ENCODE measurements at places on chromosomes 4 and X.

DNA sequence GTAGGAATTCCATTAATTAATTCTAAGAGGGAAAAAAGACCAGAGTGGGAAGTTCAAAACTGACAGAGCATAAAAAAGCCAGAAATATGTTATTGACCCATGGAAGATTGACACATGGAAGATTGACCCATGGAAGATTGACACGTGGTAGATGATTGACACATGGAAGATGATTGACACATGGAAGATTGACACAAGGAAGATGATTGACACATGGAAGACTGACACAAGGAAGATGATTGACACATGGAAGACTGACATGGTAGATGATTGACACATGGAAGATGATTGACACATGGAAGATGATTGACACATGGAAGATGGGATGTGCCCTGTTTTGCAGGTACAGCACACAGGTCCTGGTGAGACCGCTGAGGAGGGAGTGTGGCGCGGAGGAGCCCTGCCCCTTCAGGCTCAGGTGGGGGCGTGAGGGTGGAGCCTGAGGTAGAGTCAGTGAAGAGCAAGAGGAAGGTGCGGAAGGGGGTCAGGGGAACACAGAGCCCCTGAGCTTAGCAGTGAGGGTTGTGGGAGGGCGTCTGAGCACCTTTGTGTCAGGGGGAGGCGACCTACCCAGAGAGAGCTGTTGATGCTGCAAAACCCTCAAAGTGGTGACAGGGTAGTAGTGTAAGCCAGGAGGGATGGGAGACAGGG is 15.8 kb upstream of the PDE6B start:
- DNase-seq = no peak

- no peak for DNase-seq
Observed at GRCh38 chrX:11185861-11186260, 74.7 kb downstream of the HCCS start.

- no peak for DNase-seq
Observed at GRCh38 chrX:39814391-39814790, 283.4 kb downstream of the BCOR start.

GRCh38 chr4:72463724-72464123 is 105.3 kb downstream of the ADAMTS3 start:
- DNase-seq = no peak

DNA sequence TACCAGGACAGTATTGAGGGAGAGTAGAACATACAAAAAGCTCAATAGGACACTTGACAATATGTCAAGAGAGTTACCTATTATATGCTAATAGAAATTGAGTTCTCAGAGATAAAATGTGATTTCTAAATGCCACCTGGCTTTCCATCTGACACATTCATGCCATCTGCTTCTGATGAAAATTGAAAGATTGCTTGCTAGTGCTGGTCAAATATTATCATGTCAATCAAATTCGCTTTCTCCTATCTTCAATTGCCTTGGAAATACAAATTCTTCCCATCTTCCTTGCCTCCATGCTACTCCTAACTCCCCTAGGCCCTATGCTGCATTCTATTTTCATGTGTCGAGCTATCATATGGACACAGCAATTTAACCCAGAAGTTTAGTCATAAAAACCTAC is 1076.9 kb downstream of the ARAP2 start:
- no peak for DNase-seq

DNA sequence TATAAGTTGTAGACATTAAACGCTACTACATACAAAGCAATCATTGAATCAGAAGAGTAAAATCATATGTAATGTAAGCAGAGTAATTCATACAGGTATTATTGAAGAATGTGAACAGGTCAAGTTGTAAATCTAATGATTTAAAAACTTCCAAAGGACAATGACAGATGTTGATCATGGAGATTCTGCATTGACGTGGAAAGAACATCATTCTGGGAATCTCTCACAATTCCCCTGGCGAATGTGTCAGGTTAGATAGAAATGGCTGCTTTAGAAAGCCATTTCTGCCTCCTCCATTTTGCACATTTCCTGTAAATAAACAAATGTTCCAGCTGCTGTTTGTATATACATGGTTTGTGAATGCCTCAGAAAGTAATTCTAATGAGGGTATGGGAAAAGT is 719.4 kb downstream of the ADGRL3 start:
- DNase-seq = no peak

DNA sequence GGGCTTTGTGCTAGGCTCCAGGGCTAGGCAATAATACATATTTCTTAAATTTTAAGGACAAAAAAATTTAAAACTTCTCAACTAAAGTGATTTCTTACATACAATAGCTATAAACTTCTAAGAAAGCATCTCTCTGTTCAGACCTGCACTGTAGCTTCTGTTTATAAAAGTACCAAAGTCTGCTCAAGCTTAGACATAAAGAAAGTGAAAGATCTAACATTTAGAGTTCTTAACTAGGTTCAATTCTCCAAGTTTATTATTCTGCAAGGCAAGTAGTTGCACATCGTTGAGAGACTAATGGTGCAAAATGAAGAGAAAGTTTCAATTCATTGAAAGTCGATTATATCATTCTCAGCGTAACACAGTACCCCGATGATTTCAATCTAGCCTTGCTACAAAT is 857.4 kb upstream of the HTR2C start:
- DNase-seq = no peak

GRCh38 chr4:1212546-1213335 is 36.2 kb downstream of the CTBP1 start:
- DNase-seq = no peak

GRCh38 chr4:15894921-15895916 is 43.3 kb downstream of the FGFBP1 start:
- DNase-seq = no peak

DNA sequence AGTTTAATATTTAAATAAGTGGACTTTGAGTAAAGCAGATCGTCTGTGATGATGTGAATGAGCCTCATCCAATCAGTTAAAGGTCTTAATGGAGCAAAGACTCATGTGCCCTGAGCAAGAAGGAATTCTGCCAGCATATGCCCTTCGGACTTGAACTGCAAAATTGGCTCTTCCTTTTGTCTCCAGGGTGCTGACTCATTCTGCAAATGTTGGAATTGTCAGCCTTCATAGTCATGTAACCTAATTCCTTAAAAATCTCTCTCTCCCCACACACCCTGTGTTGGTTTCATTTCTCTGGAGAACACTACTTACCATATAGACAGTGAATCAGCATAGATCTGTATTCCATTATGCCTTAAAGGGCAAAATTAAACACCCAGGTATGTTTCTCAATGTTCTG is 609.8 kb upstream of the GALNTL6 start:
- no peak for DNase-seq

DNA sequence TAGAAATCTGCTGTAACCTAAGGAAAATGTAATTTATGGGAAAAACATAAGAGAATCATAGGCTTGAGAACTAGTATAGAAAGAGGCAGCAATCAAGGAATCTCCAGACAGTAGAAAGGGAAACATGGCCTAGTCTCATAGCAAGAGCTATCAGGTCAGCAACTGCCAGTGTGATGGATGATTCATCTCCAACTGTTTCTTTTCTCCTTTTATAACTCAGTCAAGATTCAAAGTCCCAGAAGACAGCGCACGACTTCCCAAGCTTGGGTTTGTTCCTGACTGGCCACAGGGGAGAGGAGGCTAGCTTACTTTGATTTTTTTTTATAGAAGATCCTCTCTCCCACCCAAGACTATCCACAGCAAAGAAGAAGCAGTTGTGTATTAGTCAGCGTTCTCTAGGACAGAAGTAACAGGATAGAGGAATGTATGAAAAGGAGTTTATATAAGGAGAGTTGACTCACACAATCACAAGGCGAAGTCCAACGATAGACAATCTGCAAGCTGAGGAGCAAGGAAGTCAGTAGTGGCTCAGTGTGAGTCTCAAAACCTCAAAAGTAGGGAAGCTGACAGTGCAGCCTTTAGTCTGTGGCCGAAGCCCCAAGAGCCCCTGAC is 181.5 kb downstream of the GC start:
- no peak for DNase-seq

- DNase-seq = no peak
Observed at GRCh38 chr4:139559687-139560086, 3.7 kb upstream of the SETD7 start.

DNA sequence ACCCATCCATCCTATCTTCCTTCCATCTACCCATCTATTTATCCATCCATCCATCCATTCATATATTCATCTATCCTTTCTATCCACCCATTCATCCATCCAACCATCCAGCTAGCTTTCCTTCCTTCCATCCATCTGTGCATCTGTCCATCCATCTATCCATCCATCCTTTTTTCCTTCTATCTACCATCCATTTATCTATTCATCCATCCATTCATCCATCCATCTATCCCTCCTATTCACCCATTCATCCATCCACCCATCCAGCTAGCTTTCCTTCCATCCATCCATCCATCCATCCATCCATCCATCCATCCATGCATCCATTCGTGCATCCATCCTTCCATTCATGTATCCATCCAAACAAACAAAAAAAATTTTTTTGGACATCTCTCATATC is 118.8 kb downstream of the PSAPL1 start:
- DNase-seq = no peak

DNA sequence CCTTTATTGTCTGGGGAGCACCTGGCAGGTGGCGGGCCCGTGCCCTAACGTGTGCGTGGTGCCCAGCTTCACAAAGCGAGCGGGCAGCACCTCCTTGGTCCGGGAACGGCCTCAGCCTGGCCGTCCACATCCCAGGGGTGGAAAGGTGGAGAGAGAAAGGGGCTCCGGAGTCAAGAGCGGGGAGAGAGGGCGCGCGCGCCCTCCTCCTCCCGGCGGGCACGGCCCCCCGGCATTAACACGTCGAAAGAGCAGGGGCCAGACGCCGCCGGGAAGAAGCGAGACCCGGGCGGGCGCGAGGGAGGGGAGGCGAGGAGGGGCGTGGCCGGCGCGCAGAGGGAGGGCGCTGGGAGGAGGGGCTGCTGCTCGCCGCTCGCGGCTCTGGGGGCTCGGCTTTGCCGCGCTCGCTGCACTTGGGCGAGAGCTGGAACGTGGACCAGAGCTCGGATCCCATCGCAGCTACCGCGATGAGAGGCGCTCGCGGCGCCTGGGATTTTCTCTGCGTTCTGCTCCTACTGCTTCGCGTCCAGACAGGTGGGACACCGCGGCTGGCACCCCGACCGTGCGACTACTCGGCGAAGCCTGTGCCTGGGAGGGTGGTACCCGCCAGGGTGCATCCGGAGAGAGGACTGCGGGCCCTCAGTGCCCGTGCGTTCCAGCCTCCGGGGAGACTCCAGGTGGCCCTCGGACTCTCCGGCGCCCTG is at the start of gene KIT:
Gene KIT (plus strand): TSS at position 407 of the 701 bp plus-strand sequence. CDS start 58 bp downstream, at position 465.
- no peak for DNase-seq

GRCh38 chrX:11196476-11196875 is 85.3 kb downstream of the HCCS start:
- DNase-seq = no peak

- no peak for DNase-seq
Observed at GRCh38 chr4:14196131-14196530, 568.6 kb upstream of the BOD1L1 start.

DNA sequence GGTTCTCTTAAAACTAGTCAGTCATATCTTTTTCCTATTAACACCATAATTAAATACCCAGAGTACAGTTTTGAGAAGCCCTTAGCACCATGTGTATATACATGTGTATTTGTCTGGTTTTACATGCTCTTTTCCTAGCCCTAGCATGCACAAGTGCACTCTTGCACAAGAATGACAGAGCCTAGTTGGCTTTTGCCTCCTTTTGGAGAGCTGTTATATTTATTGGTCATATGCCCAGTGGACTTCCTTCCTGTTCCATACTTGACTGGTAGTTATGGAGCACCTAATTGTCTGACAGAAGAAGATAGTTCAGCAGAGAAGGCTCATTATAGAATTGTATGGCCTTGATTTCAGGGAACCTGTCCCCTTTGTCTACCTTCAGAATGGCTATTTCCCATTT is 155.6 kb downstream of the ARX start:
- no peak for DNase-seq

DNA sequence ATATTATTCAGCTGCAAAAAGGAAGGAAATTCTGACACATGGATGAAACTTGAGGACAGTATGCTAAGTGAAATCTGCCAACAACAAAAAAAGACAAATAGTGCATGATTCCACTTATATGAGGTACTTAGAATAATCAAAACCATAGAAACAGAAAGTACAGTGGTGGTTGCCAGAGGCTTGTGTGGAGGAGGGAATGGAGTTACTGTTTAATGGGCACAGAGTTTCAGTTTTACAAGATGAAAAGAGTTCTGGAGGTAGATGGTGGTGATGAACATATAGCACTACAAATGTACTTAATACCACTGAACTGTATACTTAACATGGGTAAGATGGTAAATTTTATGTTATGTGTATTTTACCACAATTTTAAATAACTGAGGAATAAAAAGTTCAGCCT is 212.0 kb upstream of the KLF3 start:
- no peak for DNase-seq

DNA sequence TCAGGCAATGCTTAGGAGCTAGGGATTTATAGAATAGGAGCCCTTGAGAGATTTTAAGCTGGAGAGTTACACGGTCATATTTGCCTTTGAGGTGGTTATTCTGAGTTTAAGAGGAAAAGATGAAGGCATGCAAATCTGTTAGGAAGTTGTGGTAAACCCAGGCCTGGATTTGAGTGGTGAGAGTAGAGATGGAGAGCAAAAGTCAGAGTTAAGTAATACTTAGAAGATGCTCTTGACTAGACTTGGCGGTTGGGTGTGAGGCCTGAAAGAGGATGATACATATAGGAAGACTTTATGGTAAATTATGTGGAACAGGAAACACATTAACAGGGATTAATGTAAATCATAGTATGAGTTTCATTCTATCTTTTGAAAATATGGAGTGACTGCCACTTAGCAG is 136.0 kb upstream of the ARX start:
- no peak for DNase-seq

- no peak for DNase-seq
Observed at GRCh38 chrX:27555514-27555913, 34.6 kb upstream of the DCAF8L2 start.

DNA sequence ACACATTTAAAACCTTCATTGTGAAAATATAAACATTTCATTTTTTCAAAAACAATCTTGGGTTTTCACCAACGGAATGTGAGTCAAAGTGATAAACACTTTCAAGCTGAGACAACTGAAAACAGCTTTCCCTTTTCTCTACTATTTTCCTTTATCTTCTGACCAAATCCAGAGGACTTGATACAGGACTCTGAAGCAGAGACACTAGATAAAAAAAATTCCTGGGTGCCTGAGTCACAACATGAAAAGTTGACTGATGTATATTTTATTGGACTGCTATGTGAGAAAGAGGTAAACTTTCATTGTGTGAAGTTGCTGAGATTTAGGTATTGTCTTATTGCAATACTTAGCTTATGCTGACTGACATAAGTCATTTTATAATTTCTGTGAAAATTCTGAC is 411.2 kb downstream of the SPOCK3 start:
- no peak for DNase-seq

All from stimulated activated CD8-positive, alpha-beta memory T cell treated with anti-CD3 and anti-CD28 coated beads, Interleukin-4, amount 100 ng/mL, for 4 hours (primary cell).